Body of pancreas (tissue), 4 donors: ENCODE measurements at places on chromosomes 1 and 21. TPM values are rescaled to one million over a fixed set of nuclear protein-coding genes. Genes with fewer than 3 reads are reported as not detected.

DNA sequence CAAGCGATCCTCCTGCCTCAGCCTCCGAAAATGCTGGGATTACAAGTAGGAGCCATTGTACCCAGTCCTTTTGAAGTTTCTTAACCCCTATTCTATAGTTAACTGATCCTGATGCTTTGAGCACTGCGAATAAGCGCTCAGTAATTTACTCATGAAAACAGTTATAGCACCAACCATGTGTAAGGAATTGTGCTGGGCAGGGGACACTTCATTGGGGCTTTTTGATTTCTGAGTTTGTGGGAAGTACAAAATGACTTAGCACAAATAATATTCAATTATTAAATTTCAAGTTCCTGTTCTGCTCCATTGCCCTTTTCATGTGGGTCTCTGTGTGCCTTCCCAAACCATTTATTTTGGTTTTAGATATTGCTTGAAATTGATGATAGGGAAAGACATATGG, 6.2 kb upstream of the HIPK1 start:
- DNase-seq, result no peak

DNA sequence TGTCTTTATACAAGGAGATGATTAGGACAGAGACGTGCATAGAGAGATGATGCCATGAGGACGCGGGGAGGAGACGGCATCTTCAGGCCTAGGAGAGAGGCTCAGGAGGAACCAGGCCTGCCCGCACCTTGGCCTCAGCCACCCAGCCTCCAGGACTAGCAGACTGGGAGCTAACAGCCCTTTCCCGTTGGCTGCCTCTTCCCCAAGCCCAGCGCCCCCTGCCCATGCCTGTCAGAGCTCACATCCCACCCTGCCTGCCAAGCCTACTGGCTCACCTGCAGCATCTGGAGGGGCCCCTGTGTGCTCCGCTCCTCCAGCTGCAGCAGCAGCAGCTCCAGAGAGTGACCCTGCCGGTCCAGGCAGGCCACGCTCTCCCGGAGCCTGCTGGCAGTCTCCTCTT, 4.0 kb upstream of the TRIM11 start:
- DNase-seq, result no peak

- DNase-seq, result no peak
Measured at GRCh38 chr21:15355066-15355465, 290.3 kb upstream of the NRIP1 start.

- peak; percentile 76 for DNase-seq
Measured at GRCh38 chr1:180253585-180254495, 23.8 kb downstream of the LHX4 start.

DNA sequence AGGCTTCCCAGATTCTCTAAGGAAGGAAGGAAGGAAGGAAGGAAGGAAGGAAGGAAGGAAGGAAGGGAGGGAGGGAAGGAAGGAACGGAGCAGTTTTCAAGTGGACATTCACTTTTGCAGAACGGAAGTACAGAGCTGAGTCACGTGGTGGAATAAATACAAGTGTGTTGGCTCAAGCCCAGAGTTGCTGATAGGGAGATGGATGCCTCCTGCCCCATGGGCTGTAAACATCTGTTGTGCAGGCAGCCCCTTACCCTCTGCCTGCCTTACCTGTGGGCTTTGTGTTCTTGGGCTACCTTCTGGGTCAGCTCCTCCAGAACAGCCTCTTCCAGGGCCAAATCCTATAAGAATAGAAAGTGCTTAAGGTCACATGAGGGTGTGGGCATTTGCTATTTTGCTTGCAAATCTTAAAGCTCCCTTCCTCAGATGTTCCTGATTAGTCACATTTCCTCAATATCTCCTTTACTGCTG, 121.7 kb downstream of the SMYD2 start:
- no peak for DNase-seq

GRCh38 chr1:228698017-228698329, 37.3 kb upstream of the RHOU start:
- no peak for DNase-seq

GRCh38 chr1:217106231-217106901, 383.1 kb upstream of the ESRRG start:
- no peak for DNase-seq

The USP16 gene
- 17.5 TPM for total RNA-seq

The SH2D5 gene
- total RNA-seq, result not detected

- DNase-seq, result no peak
Measured at GRCh38 chr1:45669379-45669778, 17.0 kb downstream of the GPBP1L1 start.

The CDCA8 gene
- not detected for total RNA-seq

DNA sequence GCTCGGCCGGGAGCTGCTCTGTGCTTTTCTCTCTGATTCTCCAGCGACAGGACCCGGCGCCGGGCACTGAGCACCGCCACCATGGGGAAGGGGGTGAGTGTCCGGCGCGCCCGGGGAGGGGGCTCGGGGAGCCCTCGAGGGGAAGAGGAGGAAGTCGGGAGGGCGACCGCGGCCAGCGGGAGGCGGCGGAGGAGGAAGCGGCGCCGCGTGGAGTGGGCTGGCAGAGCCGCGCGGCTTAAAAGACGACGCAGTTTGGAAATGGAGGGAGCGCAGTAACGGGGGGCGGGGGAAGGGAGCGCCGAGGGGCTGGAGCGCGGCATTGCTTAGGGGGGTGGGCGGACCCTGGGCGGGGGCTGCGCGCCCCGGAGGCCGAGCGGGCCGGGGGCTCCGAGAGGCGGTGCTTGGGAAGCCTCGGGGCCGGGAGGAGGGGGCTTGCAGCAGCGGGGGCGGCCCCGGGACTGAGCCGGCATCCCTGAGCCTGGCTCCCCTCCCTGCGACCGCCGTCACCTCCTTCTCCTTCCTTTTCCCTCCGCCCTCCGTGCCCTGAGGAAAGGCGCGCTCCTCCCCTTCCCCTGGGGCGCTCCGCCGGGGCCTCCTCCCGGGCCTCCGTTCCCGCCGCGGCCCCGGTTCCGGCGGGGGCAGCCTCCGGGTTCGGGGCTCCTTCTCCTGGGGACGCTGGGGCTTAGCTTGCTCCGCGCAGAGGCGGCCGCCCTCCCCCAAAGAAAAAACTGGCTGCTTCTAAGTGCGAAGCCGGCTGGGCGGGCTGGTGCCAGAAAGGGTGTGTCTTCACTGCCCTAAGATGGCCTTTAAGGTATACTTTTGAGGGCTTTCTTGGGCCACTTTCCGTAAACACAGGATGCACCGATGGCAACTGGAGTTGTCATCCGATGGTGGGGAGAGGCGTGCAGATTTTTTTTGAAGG, 648 bp downstream of the ATP1A1 start:
- DNase-seq, result peak; percentile 73

GRCh38 chr21:25964015-25964414, 206.6 kb downstream of the APP start:
- DNase-seq, result no peak

DNA sequence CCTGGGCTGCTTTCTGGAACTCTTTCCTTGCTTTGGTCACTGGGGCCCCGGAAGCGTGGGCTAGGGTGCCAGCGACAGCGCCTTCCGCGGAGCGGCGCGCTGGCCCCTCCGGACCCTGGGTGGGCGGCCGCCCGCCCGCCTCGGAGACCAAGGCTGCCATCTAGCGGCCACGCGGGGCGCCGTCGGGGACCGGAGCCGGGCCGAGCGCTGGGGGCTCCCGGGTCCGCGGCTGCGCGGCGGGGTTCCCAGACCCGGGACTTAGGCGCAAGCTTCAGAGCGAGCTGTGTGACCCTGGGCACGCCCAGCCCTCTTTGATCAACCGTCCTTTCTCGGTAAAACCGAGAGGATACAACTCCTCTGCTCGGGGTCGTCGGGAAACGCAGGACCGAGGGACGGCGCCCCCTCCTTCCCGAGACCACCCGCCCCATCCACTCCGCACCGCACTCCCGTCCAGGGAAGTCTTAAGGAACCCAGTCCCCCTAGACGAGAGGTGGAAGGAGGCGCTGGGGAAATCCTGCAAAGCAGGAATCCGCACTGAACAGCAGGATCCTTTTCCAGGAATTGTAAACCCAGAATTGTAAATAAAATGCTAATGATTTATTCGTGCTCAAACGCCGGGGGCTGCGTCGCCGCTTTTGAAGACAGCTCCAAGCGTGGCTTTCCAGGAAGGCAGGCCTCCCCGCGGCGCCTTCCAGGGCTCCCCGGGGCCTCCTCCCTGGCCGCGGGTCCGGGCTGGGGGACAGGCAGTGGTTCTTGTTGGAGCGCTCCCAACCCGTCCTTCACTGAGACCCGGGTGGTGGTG, 41.2 kb downstream of the RRAGC start:
- no peak for DNase-seq

The TTC39A gene
- total RNA-seq, result 21.3 TPM

DNA sequence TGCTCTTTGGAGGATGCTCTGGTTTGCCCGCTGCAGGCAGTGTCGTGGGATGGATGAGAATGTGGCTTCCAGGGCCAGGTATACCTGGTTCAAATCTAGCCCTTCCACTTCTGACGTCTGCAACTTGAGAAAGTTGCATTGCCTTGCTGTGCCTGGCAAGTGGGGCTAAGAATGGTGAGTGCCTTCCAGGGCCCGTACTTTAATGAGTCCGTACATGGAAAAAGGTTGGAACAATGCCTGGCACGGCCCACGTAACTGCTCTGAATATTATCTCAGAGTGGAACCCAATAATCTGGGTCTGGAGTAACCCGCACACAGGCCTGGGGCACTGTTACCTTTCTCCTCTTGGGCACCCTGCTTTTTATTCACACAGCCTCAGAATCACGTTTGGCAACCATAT, 146.7 kb upstream of the EDN2 start:
- DNase-seq, result no peak
